ENCODE measurements at places on chromosomes 7 and 10. TPM values are rescaled to one million over a fixed set of nuclear protein-coding genes. Genes with fewer than 3 reads are reported as not detected.

GRCh38 chr10:13439313-13440184 lies 89.3 kb downstream of the BEND7 start:
- H3K27me3 ChIP-seq: peaks cover 30% of the 10 kb centered on the region
- H3K27ac ChIP-seq: no peak overlapping the region
- H3K4me1 ChIP-seq: peaks cover 15% of the 10 kb centered on the region
- no peaks in the 10 kb centered on the region for H3K36me3 ChIP-seq
- H3K4me3 ChIP-seq: peak overlapping the region; percentile 38

- H3K27ac ChIP-seq: no peak overlapping the region
- H3K4me3 ChIP-seq: no peak overlapping the region
- H3K27me3 ChIP-seq: no peaks in the 10 kb centered on the region
- DNase-seq: no peak
- no peaks in the 10 kb centered on the region for H3K4me1 ChIP-seq
Measured at GRCh38 chr7:20269726-20270125, 52.5 kb upstream of the MACC1 start.

DNA sequence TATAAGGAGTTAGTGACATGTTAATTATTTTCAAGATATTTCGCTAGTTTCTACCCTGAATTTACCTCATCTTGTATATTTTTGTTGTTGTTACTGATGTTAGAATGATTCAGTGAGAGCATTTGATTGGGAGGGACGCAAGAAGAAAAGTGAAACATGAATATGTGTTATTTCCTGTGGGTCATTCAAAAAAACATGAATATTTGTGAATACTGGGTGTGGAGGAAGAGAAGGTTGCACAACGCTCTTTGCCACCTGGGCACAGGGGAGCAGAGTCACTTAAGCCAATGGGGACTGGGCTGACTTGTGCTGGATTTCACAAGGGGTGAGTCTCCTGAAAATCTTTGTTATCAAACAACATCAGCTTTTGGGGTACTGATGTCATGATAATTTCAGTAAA lies 39.5 kb downstream of the AGK start:
- no peaks in the 10 kb centered on the region for H3K4me1 ChIP-seq
- no peak overlapping the region for H3K4me3 ChIP-seq
- H3K36me3 ChIP-seq: peaks cover 8% of the 10 kb centered on the region
- no peaks in the 10 kb centered on the region for H3K27me3 ChIP-seq
- H3K27ac ChIP-seq: no peak overlapping the region

GRCh38 chr10:71887743-71888142 lies 36.7 kb upstream of the PSAP start:
- DNase-seq: no peak
- no peaks in the 10 kb centered on the region for H3K27me3 ChIP-seq
- no peak overlapping the region for H3K27ac ChIP-seq
- peaks cover 17% of the 10 kb centered on the region for H3K4me1 ChIP-seq

DNA sequence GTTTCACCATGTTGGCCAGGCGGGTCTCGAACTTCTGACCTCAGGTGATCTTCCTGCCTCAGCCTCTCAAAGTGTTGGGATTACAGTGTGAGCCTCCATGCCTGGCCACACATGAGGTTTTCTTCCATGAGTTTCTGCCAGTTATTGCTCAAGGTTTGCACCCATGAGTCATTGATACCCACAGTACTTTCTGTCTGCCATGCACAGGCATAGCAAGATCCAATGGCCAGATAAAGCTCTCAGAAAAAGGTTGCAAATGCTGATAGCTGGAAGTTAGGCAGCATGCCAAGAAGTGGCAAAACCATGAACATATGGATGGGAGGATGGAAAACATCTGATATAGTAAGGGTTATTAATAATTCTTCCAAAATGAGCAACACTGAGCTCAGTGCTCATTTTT lies 298.7 kb upstream of the NRG3 start:
- no peaks in the 10 kb centered on the region for H3K36me3 ChIP-seq
- no peak overlapping the region for H3K4me3 ChIP-seq
- no peak overlapping the region for H3K27ac ChIP-seq
- peak; percentile 14 for DNase-seq
- no peaks in the 10 kb centered on the region for H3K27me3 ChIP-seq
- H3K4me1 ChIP-seq: no peaks in the 10 kb centered on the region

DNA sequence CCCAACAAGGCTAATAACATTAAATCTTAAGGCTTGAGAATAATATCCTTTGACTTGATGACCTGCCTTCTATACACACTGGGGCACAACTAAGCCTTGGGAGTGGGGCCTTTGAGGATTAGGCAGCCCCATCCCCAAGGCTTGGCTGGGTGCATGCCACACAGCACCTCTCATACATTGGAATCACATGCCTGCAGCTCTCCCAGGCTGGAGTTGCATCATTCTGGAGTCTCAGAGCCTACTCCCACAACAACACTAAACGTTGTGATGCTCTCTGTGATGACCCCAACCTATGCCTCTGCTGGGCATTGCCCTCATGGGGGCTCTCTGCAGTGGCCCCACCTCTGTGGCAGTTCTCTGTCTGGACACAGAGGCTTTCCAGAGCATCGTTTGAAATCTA lies 31.9 kb upstream of the SGCE start:
- H3K27me3 ChIP-seq: peaks cover 3% of the 10 kb centered on the region
- no peak overlapping the region for H3K27ac ChIP-seq
- H3K4me3 ChIP-seq: no peak overlapping the region
- H3K36me3 ChIP-seq: no peaks in the 10 kb centered on the region
- DNase-seq: no peak

DNA sequence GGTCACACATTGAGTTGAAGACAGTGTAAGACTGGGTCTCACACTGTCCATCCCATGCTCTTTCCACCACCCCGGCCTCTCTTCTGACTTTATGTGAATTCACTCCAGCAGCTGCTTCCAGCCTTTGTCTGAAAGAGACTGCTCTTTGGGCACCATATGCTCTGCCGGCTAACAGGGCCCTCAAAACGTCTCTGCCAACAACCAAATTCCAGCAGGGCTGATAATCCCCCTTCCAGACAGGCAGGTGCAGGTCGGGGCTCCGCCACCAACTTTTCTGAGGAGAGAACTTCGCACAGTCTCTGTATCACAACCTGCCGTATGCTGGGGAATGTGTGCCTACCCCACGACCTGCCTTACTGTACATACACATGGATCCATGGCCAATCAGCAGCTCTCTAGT lies 64.3 kb downstream of the PLXNA4 start:
- H3K36me3 ChIP-seq: no peaks in the 10 kb centered on the region
- H3K27me3 ChIP-seq: no peaks in the 10 kb centered on the region
- DNase-seq: no peak

DNA sequence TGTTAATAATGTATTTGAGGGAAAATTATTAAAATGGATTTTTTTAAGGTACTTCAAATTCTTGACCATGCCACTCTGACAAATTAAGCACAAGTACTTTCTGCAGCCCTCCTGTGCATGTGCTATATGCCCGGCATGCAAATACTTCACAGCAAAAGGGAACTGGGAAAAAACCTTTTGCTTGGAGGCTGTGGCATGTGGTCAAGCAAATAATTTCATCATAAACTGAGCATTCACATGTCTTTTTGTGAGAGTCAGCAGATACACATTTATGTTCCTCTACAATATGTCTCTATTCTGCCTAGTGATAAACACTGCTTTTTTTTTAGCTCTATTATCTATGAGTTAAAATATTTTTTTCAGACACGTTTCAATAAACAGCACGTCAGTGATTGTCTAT lies 53.7 kb upstream of the SEMA3A start:
- H3K27ac ChIP-seq: no peak overlapping the region
- no peak for DNase-seq
- H3K27me3 ChIP-seq: no peaks in the 10 kb centered on the region

DNA sequence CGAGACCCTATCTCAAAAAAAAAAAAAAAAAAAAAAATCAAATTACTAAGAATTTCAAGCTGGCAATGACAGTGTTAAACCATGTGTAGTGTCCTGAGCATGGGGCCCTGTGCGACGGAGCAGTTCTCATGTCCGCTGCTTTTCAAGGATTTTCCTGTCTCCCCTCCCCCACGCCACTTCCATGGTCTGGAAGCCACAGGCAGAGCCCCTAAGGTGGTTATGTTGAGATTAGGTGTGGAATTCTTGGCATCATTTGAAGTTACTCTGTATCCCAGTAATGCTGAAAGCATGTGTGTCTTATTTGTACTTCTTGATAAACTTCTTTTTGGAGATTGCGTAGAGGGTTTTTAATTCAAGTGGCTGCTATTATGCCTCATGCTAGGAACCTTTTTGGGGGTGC lies 65.2 kb downstream of the PFKFB3 start:
- peaks cover 31% of the 10 kb centered on the region for H3K4me1 ChIP-seq
- H3K27ac ChIP-seq: no peak overlapping the region
- H3K36me3 ChIP-seq: no peaks in the 10 kb centered on the region
- no peak for DNase-seq

DNA sequence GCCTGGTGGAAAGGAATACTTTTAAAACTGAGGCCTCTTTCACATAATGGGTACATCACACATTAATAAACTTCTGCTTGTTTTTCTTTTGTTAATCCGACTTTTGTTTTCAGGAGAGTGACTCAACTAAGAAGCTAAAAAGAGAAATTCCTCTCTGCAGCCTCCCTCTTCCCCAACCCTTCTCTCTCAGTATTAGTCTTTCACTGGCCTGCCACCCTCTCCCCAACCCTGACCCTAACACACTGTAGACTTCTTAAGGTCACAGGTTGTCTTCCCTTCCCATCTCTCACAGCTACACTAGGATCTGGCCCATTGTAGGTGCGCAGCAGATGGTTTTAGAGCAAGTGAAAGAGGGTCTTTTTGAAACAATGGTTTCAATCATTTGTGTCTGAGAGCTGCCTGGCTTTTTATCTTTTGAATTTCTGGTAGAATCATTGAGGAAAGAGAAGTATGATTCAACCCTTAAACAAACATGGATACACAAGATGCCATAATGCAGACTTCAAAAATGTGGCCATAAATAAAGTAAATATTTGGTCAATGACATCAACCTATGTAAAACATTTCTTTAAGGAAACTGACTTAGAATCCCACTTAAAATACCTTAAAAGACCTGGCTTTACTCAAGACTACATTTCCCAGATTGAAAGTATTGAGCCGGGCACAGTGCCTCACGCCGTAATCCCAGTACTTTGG lies 17.9 kb upstream of the FFAR4 start:
- H3K27ac ChIP-seq: no peak overlapping the region
- no peaks in the 10 kb centered on the region for H3K4me1 ChIP-seq
- H3K27me3 ChIP-seq: no peaks in the 10 kb centered on the region
- DNase-seq: no peak
- no peaks in the 10 kb centered on the region for H3K36me3 ChIP-seq

GRCh38 chr7:92056286-92056685 lies 78.0 kb downstream of the CYP51A1 start:
- no peaks in the 10 kb centered on the region for H3K27me3 ChIP-seq
- H3K4me3 ChIP-seq: no peak overlapping the region
- H3K36me3 ChIP-seq: no peaks in the 10 kb centered on the region
- no peak overlapping the region for H3K27ac ChIP-seq
- no peak for DNase-seq
- H3K4me1 ChIP-seq: peaks cover 19% of the 10 kb centered on the region

DNA sequence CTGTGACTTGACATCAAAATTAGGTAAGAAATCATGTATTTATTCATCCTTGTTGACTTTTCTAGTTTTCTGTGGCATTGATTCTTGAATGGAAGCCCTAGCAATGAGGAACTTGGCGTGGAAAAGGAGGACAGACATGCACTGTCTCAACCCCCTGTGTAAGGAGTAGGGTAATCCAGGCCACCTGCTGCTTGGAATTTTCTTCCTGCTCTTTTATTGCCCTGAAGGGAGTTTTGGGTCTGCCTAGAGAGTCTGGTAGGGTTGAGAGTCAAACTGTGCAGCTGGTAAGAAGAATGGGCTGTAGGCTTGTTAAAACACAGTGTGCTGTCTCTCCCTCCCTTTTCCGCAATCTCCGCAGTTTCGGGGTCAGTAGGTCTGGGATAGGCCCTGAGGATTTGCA lies 19.7 kb downstream of the ZNF32 start:
- no peaks in the 10 kb centered on the region for H3K27me3 ChIP-seq
- no peak for DNase-seq
- H3K27ac ChIP-seq: no peak overlapping the region
- H3K4me3 ChIP-seq: no peak overlapping the region
- H3K4me1 ChIP-seq: no peaks in the 10 kb centered on the region

GRCh38 chr10:23373156-23373555 lies 28.6 kb upstream of the C10orf67 start:
- H3K36me3 ChIP-seq: no peaks in the 10 kb centered on the region
- no peak overlapping the region for H3K27ac ChIP-seq
- no peak overlapping the region for H3K4me3 ChIP-seq
- no peak for DNase-seq
- H3K4me1 ChIP-seq: peaks cover 25% of the 10 kb centered on the region
- no peaks in the 10 kb centered on the region for H3K27me3 ChIP-seq

SCART1 gene
- 0.49 TPM for polyA plus RNA-seq

LRRC4 gene
- polyA plus RNA-seq: not detected

WDFY4 gene
- polyA plus RNA-seq: 0.29 TPM

NPY gene
- polyA plus RNA-seq: not detected

PIK3AP1 gene
- polyA plus RNA-seq: 1.1 TPM

SAP25 gene
- not detected for polyA plus RNA-seq
